ENCODE measurements at places on chromosomes 16 and 17.

- DNase-seq, result no peak
These were observed 26.1 kb downstream of the CDRT4 start for GRCh38 chr17:15441315-15441714.

DNA sequence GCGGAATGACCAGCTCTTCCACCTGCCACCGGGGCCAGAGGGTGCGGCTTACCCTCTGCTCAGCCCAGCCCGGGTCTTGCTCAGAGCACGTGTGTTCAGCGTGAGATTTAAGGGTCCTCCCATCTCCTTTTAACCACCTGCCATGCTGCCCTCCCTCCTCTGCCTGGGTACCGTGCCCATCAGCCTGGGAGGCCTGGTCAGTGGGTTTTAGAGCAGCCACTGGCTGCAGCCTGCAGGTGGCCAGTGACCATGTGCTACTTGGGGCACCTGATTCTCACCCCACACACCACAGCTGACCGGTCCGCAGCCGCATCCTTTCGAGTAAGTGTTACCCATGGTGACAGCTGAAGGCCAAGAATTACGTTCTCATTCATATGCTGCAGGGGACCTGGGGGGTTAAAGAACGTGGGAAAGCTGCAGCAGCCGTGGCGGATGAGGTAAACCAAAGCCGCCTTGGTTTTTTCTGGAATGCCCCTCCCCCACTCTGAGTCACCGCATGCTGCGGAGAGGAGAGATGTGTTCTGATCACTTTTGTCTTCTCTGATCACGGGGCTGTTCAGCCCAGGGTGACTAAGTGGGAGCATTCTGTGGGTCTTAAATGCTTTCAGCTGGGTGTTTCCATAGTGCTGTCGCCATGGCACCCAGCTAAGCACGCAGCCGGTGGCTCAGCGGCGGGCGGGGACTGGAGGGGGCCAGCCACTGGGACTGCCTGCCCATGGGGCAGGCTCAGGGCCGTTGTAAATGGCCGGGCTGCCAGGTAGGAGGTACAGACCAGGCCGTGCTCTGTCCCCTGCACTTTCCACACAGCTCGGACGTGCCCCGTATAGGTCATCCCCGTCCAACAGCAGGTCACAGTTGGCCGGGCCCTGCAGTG, 59.8 kb downstream of the BAIAP2 start:
- DNase-seq, result peak; percentile 73

GRCh38 chr16:88885693-88886280, 19.3 kb upstream of the PABPN1L start:
- DNase-seq, result no peak

DNA sequence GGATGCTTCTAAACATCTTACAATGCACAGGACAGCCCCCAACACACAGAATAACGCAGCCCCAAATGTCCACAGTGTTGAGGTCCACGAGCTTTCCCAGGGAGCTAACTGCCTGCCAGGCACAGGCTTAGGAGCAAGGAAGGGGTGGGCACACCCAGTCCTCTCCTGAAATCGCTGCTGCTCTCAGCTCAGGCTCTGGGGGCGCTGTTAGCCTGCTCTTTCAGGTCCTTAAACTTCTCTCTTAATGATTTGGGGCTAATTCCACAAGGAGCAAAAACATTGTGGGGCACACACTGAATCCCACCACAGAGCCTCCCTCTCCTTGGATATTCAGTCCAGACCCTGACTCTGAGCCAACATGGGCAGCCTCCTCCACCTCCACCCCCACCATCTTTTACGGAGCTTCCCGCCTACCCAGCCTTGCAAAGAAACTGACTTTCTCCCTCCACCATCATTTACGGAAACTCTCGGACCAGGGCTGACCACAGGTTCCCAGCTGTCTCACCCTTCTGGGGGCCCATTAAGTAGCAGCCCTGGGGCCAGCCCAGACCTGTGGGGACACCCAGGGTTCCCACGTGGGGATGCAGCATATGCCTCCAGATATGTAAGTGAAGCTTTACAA, 1.1 kb downstream of the CD300H start:
- DNase-seq, result no peak

- no peak for DNase-seq
These were observed 7.4 kb downstream of the PRCD start for GRCh38 chr17:76547183-76547641.

DNA sequence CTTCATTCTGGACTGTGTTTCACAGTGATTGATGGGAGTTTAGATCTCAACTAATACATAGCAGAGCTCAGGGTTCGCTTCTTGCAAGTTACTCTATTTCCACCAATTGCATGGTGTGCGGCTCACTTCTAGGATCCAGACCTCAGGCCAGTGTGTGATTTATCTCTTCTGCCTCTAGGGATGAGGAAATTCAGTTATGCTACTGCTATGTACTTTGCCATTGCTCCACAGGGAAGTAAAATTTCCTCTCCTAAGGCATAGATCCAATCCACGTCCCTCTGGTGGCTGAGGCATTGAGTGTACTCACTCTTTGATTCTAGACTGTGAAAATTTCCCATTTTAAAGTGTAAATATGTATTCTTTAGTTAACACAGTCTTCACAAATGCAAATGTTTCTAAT, 214.1 kb downstream of the HS3ST3B1 start:
- no peak for DNase-seq

DNA sequence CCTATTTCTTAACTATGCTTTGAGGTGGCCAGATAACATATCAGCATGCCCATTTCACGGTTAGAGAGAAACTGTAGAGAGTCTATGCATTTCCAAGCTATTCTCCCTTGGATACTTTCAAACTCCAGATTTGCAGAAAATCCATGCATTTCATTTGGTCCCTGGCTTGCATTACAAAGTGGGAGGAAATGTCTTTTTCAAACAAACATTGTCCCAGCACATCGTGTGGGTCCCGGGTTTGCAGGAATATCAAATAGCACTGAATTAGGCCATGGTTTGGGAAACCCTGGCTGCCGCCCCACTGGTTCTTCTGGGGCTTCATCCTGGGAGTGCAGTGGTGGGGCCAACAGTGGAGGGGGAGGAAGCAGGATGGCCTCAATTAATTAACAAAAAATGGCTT, 171.9 kb downstream of the IRX5 start:
- DNase-seq, result no peak

GRCh38 chr17:81249223-81250040, 10.3 kb downstream of the NDUFAF8 start:
- DNase-seq, result no peak

- no peak for DNase-seq
These were observed 1.5 kb upstream of the FAAP100 start for GRCh38 chr17:81553616-81554181.

DNA sequence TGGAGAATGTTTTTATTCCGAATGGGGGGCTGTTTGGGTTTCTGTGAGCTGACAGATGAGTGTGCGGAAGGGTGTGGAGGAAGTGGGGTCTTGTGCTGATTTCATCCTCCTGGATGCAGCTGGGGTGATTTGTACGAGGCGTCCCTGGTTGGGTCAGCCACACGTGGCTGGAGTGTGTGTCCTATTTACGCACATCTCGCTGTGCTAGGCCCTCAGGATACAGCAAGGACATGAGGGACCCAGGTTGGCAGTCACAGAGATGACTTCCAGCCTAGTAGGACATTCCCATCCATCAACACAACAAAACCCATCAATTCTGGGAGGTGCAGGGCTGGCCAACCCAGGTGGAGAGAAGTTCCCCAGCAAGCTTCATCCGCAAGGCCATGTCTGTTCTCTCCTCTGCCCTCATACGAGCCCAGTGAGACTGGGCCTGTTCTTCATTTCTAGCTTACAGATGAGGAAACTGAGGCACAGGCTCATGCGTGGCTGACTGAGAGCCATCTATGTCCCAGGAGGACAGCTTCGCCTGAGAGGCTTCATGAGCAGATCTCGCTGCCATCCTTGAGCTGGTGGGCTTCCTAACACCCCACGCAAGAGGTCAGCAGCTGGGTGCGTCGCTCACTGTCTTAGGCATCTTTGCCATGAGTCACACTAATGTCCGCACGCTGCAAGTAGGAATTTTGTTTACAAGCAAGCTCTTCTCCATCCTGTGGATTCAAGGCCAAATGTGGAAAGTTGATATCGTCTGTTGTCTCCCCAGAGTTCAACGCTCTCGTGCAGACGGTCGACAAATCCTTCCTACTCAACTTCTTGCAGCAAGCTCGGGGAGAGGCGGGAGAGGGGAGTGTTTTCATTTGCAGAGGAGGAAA, 24.4 kb downstream of the IRF8 start:
- DNase-seq, result no peak
